ENCODE measurements at places on chromosomes 2 and 18.

DNA sequence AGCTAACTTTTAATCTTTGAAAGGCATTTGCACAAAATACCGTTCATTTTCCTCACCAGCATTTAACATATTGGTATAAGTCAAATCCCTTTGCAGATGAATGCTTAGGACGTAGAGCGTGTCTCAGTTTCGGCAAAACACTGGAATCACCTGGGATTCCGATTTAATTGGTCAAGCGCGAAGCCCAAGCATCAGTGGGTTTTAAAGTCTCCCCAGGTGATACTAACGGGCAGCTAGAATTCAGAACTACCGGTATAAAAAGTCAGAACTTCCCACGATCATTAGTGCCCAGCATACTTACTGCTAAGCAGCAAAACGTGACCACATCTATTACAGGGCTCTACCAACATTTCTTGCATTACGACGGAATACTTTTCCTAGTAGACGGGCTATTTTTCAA, 24.6 kb downstream of the ALPK2 start:
- no peaks in the 10 kb centered on the region for H3K36me3 ChIP-seq
- no peaks in the 10 kb centered on the region for H3K27me3 ChIP-seq
- no peak for DNase-seq
- peaks cover 30% of the 10 kb centered on the region for H3K4me1 ChIP-seq
- H3K4me3 ChIP-seq = no peak overlapping the region
- H3K27ac ChIP-seq = no peak overlapping the region

GRCh38 chr18:36963464-36963863, 134.5 kb downstream of the KIAA1328 start:
- H3K27me3 ChIP-seq = no peaks in the 10 kb centered on the region
- no peak overlapping the region for H3K4me3 ChIP-seq
- peaks cover 5% of the 10 kb centered on the region for H3K36me3 ChIP-seq
- no peak for DNase-seq
- H3K27ac ChIP-seq = no peak overlapping the region

- H3K36me3 ChIP-seq = no peaks in the 10 kb centered on the region
- H3K27ac ChIP-seq = peak overlapping the region; percentile 16
- no peaks in the 10 kb centered on the region for H3K27me3 ChIP-seq
- peaks cover 6% of the 10 kb centered on the region for H3K4me1 ChIP-seq
These were observed 54.6 kb upstream of the DSC1 start for GRCh38 chr18:31217038-31217849.

DNA sequence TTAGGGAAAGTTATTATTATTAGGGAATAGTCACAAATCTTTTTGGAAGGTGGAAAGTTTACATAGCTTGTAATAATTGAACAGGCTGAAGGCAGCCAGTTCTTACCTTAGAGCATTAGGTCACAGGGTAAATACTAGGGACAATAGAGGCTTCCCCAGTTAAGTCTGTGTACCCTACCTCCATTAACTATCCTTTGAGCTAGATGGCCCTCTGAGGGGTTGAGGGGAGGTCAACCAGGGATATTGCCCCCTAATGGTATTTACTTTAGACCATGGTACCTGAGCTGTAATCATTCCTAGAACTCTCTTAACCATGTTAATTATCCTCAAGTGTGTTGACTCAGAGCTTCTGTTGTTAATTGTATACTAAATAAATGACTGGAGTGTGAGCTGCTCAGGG, 120.5 kb upstream of the SCN7A start:
- peaks cover 17% of the 10 kb centered on the region for H3K4me1 ChIP-seq
- DNase-seq = no peak
- no peaks in the 10 kb centered on the region for H3K36me3 ChIP-seq
- no peak overlapping the region for H3K27ac ChIP-seq
- H3K27me3 ChIP-seq = no peaks in the 10 kb centered on the region
- H3K4me3 ChIP-seq = peak overlapping the region; percentile 13

DNA sequence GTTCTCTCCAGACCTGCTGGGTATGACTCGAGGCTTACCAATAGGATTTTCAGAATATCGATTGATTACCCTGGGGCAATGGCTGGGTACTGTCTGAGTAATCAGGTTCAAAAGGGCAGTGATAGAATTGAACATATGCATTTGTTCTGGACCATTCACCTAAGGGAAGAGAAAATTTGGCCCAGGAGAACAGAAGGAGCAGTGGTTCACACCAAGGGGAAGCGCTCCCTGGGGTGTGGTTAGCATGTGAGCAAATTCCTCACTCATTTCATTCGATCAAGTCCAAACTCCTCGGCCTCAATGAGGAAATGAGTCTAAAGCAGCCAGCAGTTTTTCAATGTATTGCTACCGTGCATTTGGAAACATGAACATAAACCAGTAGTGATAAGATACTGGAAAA, 55.6 kb downstream of the CYP26B1 start:
- H3K4me1 ChIP-seq = no peaks in the 10 kb centered on the region
- H3K27ac ChIP-seq = no peak overlapping the region
- no peaks in the 10 kb centered on the region for H3K27me3 ChIP-seq
- H3K4me3 ChIP-seq = no peak overlapping the region
- DNase-seq = no peak

Data from neural progenitor cell (in vitro differentiated cells).